ENCODE measurements at places on chromosomes 3 and 15.

GRCh38 chr3:97952280-97952679 lies 20.0 kb downstream of the RIOX2 start:
- DNase-seq = no peak

- no peak for DNase-seq
Measured at GRCh38 chr3:124385996-124386395, 344.3 kb upstream of the UMPS start.

DNA sequence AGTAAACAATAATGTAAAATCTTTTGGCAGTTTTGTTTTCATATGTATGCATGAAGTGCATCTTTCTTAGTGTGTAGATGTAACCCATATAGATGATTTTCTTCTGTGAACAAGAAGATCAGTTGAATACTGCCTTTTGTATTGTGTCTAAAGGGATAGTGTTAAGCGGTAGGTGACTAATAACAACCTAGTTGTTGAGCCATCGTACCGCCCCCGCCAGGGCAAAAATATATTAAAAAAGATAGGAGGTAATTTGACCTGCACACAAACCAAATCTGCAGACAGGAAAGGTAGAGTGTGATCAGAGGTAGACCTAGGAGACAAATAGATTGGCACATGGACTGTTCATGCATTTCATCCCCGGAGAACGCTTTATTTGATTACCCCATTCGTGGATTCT lies 3.3 kb upstream of the GMNC start:
- DNase-seq = no peak

DNA sequence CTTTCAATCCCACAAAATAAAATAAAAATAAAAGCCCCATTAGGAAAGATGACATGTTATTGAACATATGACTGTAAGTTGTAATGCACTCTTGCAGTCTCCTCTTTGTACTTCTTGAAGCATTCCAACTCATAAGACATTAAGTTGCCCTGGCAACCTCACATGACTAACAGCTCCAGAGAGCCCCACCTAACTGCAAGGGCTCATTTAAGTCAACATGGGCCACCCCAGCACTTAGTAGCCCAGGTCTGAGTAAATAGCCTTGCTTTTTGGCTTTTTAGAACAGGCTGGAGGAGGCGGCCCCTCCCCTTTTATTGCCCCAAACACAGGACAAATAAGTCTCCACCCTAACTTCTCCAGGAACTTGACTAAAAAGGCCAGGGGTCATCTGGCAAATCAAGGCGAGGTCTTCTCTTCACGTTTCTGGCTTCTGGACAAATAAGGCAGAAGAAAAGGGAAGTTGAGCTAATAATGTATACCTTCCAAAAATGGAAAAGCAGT lies 135.1 kb downstream of the TMCO5A start:
- no peak for DNase-seq

DNA sequence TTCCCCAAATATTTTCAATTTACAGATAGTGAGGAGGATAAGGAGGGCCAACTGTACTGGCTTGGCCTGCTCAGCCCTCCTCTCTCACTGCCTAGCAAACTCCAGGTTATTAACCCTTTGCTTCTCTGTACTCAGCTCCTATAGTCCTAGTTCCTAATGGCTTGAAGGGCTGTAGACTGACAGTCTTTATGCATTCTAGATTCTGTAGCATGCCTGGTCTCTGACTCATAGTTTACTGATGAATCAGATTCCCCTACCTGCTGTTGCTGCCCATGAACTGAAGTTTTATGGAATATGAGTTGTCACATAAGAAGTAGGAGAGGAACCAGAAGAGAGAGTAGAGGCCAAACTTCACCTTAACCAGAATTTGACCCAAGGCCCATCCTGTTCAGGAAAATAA lies 27.1 kb upstream of the MAP3K13 start:
- no peak for DNase-seq

All from smooth muscle cell of the brain vasculature (primary cell).